H7 (cell line): ENCODE measurements at places on chromosomes 4 and X.

DNA sequence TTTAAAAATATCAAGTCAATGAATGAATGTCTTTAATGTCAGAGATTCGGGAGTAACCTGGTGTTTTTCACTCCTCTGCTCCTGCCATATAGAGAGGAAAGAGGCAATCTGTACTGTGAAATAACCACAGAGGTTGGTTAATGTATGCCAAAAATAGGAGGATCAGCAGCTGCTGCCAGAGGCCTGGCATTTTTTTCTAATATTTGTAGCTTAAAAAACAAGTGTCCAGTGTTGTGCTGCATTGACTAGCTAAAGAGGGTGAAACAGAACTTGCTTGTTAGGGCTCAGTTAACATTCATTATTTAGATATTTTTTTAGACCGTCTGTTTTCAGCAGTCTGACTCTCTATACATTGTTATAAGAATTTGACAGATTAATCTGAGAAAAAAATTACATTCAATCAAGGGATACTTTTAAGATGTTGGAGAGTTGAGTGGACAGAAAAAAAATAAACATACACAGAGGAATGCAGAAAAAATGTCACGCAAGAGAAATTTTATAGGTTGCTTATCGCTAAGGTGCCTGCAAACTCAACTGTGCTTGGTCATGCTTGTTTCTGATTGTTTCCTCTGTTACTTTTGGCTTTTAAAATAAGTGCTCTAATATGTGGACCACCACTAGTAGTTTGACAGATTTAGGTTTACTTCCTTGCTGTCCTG lies 392.3 kb upstream of the GALNT7 start:
- DNase-seq, result no peak

GRCh38 chr4:79408063-79408462 lies at the start of gene GK2:
TSS of gene GK2 (minus strand) at chr4:79408228. CDS start at chr4:79408200, 28 bp downstream.
- no peak for DNase-seq

DNA sequence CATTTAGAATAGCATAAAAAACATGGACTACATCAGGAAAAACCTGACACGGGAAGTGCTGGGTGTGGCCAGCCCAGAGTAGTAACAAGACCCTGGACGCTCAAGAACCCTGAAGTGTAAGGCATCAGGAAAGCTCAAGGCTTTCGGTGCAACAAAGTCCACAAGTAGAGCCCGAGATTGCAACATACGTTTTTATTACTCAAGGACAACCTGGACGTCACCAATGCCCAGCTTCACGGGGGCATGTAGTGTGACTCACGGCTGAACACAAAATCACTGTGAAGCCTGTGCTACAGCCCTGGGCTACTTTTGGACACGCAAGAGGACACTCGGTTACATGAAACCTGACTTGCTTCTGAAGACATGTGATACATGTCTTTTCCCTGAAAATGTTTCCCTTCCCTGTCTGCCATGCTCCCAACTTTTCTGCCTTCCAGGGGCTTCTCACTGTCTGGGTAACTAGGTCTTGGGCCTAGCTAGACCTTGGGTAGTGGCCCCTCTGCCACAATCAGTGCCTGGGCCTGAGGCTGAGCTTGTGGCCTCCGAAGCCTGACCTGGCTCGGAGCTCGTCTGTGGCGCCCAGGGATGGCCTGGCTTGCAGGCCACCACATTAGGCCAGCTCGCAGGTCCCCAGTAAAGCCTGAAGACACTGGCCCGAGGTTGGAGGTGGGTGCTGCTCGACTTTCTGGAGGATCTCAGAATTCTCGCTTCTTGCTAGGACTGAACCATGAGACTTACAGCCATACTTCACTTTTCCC lies 9.2 kb downstream of the IRAK1 start:
- no peak for DNase-seq

- no peak for DNase-seq
Measured at GRCh38 chr4:14392378-14392777, 609.9 kb upstream of the CPEB2 start.

DNA sequence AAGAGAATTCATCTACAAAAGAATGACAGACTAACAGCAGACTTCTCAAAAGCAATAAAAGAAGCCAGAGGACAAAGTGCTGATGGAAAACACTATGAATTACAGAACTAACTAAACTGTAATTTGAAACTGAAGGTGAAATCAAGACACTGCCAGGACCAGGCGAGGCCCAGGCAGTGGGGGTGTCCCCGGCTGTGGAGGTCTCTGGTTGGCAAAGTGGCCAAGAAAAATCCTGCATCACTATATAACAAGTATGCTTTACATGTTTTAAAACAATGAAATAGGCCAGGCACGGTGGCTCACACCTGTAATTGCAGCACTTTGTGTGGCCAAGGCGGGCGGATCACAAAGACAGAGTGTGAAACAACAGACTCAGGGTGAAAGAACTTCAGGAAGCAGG lies 32.9 kb downstream of the CHM start:
- DNase-seq, result no peak

DNA sequence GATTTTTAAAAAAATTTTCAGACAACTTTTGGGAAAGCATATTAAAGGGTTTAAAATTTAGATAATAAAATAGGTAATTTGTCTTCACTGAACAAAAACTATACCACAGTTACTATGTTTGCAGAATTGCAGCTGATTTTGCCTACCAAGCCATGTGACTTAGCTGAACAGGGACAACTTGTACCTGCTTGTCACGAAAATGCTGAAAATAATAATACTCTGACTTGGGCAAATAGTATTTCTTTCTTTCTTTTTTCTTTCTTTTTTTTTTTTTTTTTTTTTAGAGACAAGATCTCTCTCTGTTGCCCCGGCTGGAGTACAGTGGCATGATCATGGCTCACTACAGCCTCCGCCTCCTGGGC lies 225.2 kb upstream of the PPP1R2C start:
- no peak for DNase-seq

- no peak for DNase-seq
Measured at GRCh38 chr4:176533159-176533558, 213.4 kb downstream of the SPCS3 start.

DNA sequence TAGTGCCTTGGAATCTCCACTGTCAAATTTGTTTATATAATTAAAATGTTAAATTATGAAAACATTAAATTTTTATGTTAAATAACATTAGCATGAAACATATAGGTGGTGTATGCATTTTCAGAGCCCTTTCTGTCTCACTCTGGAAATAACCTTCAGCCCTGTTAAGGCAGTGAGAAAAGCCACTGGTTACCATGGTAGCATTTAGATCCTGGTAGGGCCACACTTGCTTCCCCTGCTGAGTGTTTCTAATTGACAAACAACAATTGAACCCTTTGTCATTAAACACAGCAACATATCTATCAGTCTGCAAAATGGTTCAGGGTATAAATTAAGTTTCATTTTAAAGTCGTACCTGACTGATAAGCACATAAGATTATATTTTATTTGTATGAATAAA lies 63.5 kb downstream of the PDK3 start:
- peak; percentile 52 for DNase-seq

- DNase-seq, result no peak
Measured at GRCh38 chr4:151087467-151087866, 12.0 kb upstream of the RPS3A start.

GRCh38 chr4:119506806-119507205 lies 121.8 kb downstream of the PDE5A start:
- DNase-seq, result no peak

DNA sequence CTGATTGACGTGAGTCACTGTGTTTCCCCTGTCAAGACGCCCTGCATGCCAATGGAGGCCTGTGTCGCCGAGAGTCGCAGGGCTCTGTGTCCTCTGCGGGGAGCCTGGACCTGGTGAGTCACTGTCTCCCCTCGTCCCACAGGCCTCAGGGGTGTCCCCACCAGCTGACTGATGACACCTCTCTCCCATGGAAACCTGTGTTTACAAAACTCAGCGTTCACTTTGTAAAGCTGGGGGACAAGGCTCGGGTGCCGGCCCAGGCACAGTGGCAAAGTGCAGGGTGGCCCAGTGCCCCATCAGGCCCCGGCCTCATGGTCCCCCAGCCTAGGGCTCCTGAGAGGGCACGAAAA lies 21.2 kb upstream of the HGFAC start:
- DNase-seq, result no peak

DNA sequence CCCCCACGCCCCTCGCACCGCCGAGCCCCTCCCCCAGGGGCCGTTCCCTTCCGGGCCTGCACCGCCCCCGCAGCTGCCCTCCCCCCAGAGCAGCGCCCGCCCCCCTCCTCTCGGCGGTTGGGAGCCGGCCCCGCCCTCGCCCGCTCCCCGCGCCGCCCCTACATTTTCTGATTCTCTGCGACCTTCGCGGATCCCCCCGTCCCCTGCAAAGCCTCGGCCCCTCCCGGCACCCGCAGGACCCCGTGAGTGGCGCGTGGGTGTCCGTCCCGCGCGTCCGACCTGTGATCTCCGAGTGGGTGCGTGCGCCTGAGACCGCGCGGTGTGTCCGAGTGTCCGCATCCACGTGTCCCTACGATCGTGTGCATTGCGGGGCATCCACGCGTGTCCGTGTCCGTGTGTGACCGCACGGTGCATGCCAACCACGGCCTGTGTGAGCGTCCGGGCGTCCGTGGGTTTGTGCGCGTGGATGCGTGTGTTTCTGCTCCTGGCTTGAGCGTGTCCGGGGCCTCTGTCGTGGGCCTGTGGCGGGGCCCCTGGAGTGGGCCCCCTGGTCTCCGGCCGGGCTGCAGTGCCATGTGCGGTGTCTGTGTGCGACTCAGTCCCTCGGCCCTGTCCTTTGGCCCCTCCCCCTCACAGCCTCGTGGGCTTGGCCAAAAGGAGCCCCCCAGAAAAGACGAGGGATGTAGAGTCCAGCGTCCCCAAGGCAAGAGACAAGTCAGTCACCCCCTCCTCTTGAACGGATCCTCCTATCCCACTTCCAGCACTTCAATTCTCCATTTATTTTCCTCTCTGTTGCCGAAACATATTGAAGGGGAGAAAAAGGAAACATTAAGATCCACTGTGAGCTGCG lies 8.8 kb upstream of the NKX1-1 start:
- peak; percentile 96 for DNase-seq

DNA sequence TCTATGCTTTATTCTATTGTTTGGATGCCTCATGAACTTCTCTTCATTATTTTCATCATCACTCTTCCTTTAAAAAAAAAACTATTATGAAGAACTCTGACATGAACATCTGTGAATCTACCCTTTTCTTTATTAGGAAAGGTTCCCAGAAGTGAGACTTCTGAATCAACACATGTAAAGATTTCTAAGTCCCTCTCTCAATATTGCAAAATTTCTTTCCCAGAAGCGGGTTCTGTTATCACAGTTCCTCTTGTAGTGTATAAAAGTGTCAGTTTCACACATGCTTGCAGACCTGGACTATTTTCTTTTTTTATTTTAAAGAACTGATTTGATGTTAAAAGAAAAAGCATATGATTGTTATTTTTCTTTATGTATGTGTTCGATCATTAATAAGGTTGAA lies 330.8 kb upstream of the KLF3 start:
- no peak for DNase-seq

DNA sequence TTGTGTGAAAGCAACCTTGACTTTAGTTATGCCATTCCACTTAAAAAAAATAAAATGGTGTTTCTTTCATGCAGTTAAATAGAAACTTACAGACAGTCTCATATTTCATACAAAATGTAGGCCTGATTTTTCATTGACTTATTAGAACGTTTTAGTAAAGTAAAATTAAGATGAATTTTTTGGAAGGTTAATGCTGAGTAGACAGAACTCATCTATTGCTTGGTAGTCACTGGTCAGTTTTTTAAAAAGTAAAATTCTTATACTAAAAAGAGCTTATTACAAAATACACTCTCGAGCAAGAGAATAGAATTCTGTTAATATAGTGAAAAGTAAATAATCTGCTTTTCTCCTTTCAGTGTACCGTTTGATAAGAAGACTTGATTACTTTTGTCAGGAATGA lies 21.4 kb upstream of the MOB1B start:
- DNase-seq, result no peak

- DNase-seq, result no peak
Measured at GRCh38 chrX:97638621-97639020, 754.9 kb downstream of the RPA4 start.

GRCh38 chr4:180674619-180675358 lies 1568.4 kb upstream of the TENM3 start:
- DNase-seq, result no peak

DNA sequence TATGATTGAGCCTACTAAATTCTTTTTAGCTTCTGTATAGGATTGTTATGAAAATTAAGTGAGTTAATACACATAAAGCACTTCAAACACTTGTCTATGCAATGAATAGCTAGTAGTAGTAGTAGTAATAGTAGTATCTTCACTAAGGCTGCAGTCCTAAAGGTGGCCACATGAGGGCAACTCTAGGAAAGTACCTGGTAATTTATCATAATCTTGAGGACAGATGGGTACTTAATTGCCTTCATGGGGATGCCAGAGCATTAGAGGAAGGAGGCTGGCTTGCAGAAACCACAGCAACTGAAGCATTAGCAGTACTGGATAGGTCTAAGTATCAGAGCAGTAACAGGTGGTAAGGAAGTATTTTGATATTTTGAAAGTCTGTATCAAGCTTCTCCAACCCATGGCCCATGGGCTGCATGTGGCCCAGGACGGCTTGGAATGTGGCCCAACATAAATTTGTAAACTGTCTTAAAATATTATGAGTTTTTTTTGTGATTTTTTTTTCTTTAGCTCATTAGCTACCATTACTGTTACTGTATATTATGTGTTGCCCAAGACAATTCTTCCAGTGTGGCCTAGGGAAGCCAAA lies 17.3 kb downstream of the NIPAL1 start:
- DNase-seq, result peak; percentile 45

DNA sequence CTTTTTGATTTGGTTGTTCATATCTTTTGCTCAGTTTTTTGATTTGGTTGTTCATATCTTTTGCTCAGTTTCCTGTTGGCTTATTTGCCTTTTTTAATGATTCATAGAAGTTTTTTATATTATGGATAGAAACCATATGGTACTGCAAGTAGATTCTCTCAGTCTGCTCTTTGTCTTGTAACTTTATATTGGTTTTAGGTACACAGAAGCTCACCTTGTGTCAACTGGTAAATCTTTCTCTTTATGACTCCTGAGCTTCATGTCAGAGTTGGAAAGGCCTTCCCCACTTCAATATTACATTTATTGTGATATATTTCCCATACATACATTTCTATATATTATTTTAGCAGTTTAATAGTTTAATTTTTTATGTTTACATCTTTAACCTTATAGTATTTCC lies 8.2 kb upstream of the VGLL1 start:
- no peak for DNase-seq
